ENCODE measurements at places on chromosomes 1 and 21.

DNA sequence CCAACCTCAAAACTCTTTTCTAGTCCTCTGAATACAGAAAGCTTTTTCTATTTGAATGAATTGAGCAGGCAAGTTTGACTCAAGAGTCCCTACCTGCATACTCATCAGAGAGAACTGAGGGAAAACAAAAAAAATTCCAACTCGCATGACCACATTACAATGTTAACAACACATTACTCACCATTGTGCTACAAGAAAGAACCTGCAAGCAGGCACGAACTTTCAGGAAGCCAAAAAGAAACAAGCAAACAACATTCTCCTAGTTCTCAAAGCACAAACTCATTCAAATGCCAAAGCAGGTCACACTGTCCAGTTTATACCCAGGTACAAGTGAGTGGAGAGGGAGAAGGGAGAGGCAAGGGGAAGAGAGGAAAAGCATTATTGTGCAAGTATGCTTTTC is 14.6 kb downstream of the OTUD7B start:
- peak; percentile 84 for ATAC-seq

GRCh38 chr1:242477944-242478343 is 46.6 kb downstream of the PLD5 start:
- ATAC-seq = no peak

DNA sequence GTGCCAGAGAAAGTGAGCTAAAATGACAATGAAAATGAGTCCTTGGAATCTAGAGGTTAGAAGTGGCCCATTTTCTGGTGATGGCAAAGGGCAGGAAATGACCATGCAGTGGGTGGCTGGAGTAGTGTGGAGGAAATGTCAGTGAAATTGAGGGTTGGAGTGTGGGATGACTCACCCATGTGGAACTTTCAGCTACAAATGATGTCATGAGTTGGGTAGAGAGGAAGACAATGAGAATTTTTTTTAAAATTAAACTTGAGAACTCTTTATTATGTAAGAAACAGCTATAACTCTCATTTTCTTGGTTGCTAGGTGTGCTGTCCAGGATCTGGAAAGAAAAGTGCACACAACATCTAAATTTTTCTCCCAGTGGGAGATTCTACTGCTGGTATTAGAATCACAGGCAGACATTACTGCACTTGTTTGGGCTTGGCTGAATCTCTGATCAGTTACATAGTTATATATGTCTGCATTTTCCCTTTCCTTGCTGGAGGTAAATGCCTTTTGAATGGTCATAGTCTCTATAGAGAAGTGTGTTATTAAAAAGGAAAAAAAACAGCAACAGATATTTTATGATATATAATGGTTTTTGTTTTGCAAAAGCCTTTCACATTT is 56.8 kb upstream of the GNG12 start:
- no peak for ATAC-seq

- ATAC-seq = no peak
Observed at GRCh38 chr1:228465141-228465540, 22.0 kb upstream of the RNF187 start.

DNA sequence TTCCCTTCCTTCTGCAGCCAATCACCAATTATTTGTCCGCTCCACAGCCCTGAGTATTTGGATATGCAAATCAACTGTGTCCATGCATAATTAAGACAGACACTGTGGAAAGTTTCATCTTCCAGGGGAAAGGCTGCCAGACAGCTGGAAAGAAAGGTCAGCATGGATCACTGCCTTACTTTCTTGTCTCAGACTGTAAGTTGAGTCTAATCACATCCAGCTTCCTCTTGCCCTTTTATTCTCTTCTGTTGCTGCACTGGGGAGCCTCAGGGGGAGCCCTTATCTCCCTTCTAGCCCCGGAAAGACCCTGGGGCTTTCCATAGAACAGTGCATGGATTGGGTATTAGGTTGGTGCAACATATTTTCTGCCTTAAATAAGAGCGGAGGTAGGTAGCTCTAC is 182.9 kb downstream of the OMA1 start:
- no peak for ATAC-seq

- ATAC-seq = peak; percentile 96
Observed at GRCh38 chr1:234893725-234894630, 234.7 kb downstream of the TOMM20 start.

DNA sequence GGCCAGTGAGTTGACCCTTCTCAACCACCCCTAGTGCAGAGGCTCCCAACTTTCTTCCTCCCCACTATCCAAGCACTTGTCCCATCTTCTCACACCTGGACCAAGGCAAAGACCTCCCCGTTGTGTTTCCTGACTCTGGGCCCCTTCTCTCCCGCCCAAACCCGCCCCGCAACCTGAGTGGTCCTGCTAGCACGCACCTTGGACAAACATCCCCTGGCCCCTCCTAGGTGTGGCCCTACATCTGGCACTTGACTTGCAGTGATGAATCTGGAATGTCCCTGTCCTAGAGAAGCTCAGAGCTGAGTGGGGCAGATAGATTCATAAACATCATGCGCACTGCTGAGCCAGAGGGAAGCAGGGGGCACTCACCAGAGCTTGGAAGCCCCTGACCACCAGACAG is 2.3 kb downstream of the SLC5A9 start:
- no peak for ATAC-seq

GRCh38 chr1:223731133-223731770 is 18.9 kb downstream of the CAPN2 start:
- ATAC-seq = no peak

DNA sequence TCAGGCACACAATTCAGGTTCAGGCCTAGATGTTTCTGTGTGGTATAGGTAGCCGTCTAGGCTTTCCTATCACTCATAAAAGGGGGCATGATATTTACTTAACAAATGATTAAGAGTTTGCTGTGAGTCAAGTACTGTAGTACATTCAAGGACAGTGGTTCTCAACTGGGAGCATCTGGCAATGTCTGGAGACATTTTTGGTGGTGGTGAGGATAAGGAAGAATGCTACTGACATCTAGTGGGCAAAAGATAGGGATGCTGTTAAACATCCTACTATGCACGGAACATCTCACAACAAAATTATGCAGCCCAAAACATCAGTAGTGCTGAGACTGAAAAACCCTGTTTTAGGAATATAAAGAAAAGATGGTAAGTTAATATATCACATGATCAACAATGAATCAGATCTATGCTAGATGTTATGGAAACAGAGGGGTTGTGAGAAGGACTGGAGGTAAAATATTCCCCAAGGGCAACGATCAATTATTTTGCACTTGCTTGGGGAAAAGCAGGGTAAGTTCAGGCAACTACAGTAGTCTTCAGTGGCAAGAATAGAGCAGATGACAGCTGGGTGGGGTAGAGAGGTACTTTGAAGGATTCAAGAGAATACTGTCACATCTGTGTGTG is 4.9 kb downstream of the DNTTIP2 start:
- no peak for ATAC-seq
